Stimulated activated CD4-positive, alpha-beta T cell treated with anti-CD3 and anti-CD28 coated beads, Interleukin-1b, Interleukin-23, amount 100 ng/mL, for 4 hours (primary cell): ENCODE measurements at places on chromosomes 6 and 20.

DNA sequence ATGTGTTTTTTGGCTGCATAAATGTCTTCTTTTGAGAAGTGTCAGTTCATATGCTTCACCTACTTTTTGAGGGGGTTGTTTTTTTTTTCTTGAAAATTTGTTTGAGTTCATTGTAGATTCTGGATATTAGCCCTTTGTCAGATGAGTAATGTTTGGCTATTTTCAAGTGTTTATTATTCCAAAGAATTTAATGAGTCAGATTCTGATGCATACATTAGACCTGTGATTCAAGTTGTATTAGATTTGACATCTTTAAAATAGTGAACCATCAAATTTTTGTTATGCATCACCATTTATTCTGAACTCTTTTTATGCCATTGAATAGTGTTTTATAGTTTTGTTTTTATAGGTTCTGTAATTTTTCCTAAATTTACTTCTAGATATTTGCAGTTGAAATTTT is 319.3 kb downstream of the PKHD1 start:
- no peak for DNase-seq

DNA sequence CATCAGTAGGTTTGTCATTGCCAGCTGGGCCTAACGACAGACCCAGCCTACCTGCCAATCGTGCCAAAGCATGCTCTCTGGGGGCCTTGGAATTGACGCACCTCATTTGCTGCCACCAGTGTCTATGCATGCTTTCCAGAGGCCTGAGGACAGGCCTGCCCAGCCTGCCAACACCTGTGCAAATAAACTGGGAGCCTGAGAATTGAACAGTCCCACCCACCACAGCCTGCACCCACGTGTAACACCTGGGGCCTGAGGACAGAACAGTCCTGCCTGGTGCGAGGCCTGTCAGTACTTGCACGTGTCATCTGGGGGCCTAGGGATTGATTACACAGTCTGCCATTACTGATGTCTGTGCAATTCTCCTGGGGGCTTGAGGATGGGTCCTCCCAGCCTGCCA is 6.2 kb upstream of the RNF217 start:
- DNase-seq, result no peak

GRCh38 chr6:127792616-127793015 is 108.2 kb downstream of the THEMIS start:
- DNase-seq, result no peak

- no peak for DNase-seq
Observed at GRCh38 chr6:105759015-105759414, 327.1 kb upstream of the PRDM1 start.

GRCh38 chr6:139308936-139309603 is 17.3 kb upstream of the TXLNB start:
- no peak for DNase-seq
